ENCODE measurements at places on chromosomes 5 and 9. TPM values are rescaled to one million over a fixed set of nuclear protein-coding genes. Genes with fewer than 3 reads are reported as not detected.
A peak's percentile ranks its signal among the peaks of the same experiment; 100 is the strongest.

GRCh38 chr5:134138416-134139376 is 24.2 kb downstream of the TCF7 start:
- peak; percentile 34 for DNase-seq

GRCh38 chr5:6473284-6473683 is 24.6 kb downstream of the UBE2QL1 start:
- DNase-seq, result no peak

DNA sequence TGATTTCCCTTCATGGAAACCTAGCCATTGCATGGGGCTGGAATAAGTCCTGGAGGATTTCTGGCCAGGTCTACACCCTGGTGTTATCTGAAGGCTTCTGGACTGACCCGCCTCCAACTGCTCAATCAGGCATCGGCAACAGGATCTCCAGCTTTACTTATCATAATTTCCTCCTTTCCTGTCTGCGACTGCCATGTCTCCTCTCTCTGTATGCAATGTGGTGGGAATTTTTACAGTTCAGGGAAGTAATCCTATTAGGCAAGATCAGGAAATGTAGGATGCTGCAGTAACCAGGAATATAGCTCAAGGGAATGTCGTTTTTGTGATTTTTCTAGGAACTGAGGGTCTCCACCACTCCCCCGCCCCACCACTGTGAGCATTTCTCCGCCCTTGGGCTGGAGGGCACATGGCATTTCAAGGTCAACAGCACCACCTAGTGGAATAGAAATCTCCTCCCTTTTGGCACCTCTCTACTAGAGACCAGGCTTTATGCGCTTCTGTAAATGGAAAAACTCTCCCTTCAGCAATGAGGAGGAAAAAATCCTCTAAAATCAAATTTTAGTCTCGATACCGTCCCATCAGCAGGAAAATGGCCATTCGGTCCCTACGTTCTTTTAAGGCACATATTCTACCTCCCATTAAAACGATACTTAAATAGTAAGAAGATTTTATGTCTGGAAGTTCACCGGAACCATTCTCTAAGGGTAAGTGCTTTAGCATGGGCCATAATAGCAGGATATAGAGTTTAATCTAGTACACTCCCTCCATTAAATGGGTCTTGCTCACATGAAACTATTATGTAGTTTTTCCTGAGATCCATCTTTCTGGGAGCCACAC is 93.0 kb downstream of the YTHDC2 start:
- peak; percentile 63 for DNase-seq

DNA sequence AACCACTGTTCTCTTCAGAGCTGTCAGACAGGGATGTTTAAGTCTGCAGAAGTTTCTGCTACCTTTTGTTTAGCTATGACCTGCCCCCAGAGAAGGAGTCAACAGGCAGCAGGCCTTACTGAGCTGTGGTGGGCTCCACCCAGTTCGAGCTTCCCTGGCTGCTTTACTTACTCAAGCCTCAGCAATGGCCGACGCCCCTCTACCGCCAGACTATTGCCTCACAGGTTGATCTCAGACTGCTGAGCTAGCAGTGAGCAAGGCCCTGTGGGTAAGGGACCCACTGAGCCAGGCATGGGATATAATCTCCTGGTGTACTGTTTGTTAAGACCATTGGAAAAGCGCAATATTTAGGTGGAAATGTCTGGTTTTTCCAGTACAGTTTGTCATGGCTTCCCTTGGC is 229.6 kb downstream of the TMEM167A start:
- no peak for DNase-seq

DNA sequence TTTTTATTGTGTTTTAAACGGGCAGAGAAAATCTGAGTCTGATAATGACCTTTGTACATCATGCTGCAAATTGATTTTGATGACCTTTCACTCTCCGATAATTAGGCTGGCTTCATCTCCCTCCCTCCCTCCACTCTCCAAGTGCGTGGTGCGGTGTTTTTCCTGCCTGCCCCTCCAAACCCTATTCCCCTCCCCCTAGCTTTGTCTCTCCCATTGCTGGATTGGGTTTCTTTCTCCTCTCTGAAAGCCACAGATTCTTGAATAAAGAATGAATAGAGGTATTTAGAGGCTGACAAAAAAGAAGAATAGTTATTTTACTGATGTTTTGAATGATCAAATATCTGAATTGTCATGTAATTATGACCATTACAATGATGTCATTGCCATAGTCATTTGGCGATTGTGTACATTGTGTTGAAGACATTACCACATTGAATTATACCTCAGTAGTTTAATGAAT is 571.1 kb upstream of the ZNF608 start:
- no peak for DNase-seq

DNA sequence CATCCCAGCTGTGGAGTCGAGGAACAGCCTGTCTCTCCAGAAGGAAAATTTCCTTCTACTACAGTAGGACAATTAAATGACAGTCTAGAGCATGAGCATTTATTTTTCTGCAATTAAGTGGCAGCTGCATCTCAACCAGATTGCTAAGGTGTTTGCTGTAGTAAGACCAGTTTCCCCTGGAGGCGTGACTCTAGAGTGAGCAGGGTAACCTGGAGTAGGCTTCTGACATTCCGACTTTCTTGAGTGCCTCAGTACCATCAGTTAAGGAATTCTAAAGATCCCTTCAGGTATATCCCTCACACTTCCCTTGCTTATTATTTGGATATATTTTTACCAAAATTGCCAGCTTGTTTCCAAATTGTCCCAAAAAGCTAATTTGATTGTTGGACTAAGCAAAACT is 59.2 kb upstream of the IRX2 start:
- DNase-seq, result no peak

- no peak for DNase-seq
These were observed 1.9 kb downstream of the SSNA1 start for GRCh38 chr9:137190315-137190856.

GRCh38 chr9:89687848-89688247 is 83.0 kb downstream of the GADD45G start:
- DNase-seq, result no peak

GRCh38 chr9:98328770-98329169 is 73.3 kb upstream of the TBC1D2 start:
- DNase-seq, result no peak

DNA sequence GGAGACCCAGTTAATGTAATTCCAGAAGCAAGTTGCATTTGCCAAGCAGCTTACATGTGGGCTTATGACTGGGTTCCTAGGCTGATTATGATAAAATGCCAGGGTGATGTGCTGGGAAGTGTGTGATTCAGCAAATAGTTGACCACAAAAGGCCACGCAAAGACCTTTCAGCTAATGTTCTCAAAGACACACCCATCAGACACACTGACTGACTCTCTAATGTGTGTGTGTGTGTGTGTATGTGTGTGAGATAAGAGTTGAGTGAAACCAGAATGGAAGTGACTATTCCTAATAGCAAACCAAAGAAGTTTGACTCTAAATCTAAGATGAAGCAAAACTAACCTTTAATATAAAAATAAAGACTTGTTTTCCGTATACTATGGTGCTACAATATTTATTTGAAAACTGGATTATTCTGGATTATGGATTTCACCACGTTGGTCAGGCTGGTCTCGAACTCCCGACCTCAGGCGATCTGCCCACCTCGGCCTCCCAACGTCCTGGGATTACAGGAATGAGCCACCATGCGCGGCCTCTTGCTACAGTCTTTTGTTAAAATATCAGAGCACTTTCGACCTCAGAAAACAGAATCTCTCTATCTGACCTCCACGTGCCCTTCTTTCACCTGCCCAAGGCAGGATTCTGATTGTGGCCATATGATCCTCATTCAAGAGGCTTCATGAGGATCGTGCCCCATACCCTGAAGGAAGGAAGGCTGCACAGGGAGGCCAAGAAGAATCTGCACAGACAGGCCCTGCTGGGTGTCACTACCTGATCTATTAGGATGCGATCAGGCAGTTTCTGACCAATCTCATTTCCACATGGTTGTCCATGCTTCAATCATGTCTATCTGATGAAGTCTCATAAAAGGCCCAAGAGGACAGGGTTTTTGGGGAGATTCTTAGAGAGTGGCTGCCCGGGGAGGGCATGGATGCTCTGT is 75.6 kb downstream of the USP20 start:
- DNase-seq, result no peak

DNA sequence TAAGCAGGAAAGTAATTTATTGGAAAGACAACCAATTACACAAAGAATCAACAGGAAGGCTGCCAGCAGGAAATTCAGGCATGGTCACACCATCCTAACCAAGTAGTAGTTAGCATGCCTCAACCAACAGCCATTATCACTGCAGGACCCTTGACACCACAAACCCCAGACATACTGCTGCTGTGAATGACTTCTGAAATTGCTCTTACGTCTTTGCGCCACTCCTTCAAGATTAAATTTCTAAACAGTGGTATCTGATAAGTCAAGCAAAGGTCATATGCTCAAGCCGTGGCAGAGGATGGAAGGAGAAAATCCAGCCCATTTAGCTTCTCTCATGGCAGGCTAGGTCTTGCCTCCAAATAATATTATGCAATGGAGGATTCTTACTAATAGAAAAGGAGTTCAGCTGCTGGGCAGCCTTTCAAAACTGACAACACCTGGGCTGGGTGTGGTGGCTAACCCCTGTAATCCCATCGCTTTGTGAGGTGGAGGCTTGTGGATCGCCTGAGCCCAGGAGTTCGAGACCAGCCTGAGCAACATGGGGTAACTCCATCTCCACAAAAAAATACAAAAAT is 5.0 kb upstream of the PTGER4 start:
- no peak for DNase-seq

DNA sequence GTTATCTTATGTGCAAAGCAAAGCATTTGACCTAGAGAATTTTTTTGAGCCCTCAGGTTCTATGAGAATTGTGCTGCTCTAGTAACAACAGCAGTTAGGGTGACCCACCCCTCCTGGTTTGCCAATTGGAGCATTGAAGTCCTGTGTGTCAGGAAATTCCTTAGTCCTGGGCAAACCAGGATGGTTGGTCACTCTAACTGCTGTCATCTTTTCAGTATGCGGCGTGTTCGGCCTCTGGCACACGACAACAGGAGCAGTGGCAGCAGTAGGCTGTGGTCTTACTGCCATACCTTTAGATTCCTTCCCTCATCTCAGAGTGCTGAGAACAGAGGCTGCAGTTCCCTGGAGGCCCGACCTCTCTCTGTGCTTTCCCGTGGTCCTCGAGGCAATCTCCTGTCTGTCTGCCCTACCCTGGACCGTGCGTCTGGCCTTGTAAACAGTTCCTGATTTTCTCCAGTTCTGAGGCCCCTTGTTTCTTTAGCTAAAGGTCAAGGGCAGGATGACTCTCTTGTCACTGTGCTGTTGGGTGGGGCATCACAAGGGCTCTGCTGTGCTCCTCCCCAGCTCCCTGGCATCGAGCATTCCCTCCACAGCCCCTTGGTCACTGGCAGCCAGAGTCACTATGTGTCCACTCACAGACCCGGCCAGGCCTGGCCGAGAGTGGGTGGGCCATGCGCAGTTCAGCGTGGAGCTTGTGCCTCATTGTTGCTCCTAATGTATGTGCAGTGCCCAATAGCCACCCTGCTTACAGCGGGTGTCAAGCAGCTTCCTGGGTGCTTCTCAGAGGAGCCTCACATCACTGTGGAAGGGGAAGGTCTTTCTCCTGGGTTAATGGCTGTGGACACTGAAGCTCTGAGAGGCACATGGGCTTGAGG is 18.5 kb upstream of the COL15A1 start:
- DNase-seq, result no peak

GRCh38 chr9:132447346-132447745 is 37.3 kb downstream of the CFAP77 start:
- DNase-seq, result no peak

- DNase-seq, result no peak
These were observed 1.3 kb downstream of the BRD3 start for GRCh38 chr9:134066526-134066912.

GRCh38 chr9:8769153-8769552 is 969.6 kb upstream of the DMAC1 start:
- no peak for DNase-seq

DNA sequence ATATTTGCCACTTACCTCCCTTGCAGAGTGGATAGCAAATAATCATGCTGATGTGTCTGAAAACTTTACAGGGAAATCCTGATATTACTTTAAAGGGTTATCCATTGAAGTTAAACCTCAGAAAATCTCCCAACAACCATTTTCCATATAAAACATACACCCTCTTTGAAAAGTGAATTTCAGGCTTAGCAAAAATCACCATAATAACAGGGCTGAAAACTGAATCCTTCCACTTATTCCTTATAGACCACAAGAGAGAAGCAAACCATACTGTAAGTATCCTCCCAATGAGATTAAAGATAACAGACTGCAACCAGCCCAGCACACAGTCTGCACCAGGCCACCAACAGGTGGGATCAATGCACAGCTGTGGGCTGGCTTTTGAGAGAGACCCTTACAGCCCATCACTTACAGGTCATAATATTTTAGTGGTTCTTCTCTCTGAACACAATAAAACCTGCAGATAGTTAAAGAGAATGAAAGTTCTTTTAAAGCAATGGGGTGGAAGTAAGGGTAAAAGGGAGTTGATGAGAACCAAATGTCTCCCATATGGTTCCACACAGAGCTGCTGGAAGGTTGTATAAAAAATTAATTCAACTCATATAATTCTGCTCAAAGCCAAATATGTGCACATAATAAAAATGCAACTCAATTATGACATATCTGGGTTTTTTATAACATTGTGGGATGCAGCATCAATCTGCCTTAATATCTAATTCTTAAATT is 376.2 kb upstream of the GRAMD2B start:
- DNase-seq, result no peak

DNA sequence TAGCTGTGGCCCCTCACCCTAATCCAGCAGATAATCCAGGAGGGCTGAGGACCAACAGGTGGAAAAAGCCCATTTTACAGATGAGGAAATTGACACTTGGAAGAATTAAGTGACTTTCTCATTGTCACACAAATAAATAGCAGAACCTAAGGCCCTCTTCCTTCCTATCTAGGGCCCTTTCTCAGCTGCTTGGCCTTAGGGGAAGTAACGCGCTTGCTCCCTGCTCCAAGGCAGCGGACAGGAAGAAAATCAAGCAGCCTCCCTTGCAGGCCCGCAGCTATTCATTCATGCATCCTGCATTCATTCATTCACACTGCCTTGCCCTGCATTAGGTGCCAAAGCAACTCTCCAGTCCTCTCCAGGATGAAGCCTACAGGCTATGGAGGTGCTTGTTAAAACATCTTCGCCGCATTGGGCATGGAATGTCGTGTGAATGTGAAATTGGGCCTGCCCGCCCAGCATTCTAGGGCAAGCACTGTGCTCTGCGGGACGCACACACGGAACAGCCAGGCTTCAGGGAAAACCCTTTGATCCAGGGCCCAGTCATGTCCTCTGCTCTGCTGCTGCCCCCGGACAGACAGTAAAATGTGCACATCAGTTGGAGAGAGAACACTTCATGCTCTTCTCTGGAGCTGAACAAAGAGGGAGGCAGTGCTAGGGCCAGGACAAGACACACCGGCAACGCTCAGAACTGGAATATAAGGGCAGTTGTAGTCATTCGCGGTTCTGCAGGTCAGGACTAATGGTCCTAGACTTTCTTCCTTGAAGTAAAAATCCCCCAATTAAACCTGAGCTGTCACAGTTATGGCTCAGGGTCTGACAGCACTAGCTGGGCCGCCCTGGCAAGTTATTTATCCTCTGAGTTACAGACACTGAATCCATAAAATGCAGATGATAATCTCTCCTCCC is 166.0 kb downstream of the COL23A1 start:
- no peak for DNase-seq

GRCh38 chr9:7510199-7510598 is 289.4 kb downstream of the DMAC1 start:
- DNase-seq, result no peak

RNF145 gene
- 96.1 TPM for total RNA-seq

SHISAL2B gene
- total RNA-seq, result not detected

F2RL2 gene
- total RNA-seq, result not detected

ITK gene
- 4.7 TPM for total RNA-seq

C5orf58 gene
- total RNA-seq, result not detected

NUTM2F gene
- total RNA-seq, result not detected

FOXD4L5 gene
- total RNA-seq, result 0.21 TPM

SOX30 gene
- 0.52 TPM for total RNA-seq

ADGRV1 gene
- total RNA-seq, result 4.7 TPM

GOLGA1 gene
- total RNA-seq, result 25.1 TPM

FBP1 gene
- total RNA-seq, result 231 TPM

ZNF354C gene
- 5.7 TPM for total RNA-seq
